ENCODE measurements at places on chromosomes 12 and 14. TPM values are rescaled to one million over a fixed set of nuclear protein-coding genes. Genes with fewer than 3 reads are reported as not detected.

DNA sequence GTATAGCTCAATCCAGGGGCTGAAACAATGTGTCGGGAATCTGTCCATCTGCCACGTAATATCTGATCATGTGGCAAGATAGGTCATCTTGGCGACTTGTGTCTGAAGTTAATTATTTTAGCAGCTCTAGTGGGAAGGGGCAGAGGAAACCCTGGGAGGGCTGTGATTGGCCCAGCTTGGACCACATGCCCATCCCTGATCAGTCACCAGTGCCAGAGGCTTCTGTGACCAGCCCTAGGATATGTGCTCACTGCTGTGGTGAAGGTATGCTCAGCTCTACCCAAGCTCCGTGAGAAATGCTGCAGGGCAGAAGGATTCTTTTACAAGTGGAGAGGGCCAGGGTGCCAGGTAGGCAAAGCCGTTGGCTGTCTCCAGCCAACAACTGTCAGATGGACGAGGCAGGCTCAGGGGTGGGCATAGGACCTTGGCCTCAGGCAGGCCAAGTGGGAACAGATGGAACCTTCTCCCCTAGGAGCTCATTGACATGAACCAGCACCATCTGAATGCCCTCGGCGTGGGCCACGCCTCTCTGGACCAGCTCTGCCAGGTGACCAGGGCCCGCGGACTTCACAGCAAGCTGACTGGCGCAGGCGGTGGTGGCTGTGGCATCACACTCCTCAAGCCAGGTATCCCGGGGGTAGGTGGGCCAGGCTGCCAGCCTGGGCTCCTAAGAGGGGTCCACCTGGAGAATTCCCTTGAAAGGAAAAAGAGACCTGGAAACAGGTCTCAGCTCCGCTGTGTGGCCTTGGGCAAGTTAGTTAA, 21.1 kb downstream of the MVK start:
- H3K36me3 ChIP-seq: no peaks in the 10 kb centered on the region
- no peak overlapping the region for H3K27ac ChIP-seq
- peaks cover 9% of the 10 kb centered on the region for H3K4me1 ChIP-seq
- no peak for DNase-seq
- H3K27me3 ChIP-seq: no peaks in the 10 kb centered on the region
- H3K4me3 ChIP-seq: no peak overlapping the region

- no peaks in the 10 kb centered on the region for H3K4me1 ChIP-seq
- H3K27ac ChIP-seq: no peak overlapping the region
- no peak overlapping the region for H3K4me3 ChIP-seq
- no peaks in the 10 kb centered on the region for H3K36me3 ChIP-seq
- no peak for DNase-seq
- no peaks in the 10 kb centered on the region for H3K27me3 ChIP-seq
Measured at GRCh38 chr12:72792889-72793288, 520.7 kb downstream of the TRHDE start.

DNA sequence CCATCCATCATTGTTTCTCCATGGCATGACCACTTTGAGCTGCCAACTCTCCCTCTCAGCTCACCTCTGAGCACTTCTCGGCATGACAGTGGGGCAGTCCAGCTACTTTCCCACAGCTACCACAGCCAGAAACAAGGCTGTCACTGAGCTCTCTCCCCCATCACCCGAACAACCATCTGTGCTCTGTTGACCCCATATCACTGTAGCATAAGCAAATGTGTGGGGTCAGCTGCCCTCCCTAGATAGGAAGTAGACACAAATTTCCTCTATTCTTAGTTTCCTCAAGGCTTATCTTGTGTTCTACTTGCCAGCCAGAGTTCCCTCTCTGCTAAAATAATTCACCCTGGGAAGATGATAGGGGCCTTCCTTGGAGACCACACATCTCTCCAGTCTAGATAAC, 82.6 kb upstream of the FUT8 start:
- peaks cover 10% of the 10 kb centered on the region for H3K4me1 ChIP-seq
- no peak for DNase-seq
- no peak overlapping the region for H3K4me3 ChIP-seq
- no peaks in the 10 kb centered on the region for H3K36me3 ChIP-seq

The FOXG1 gene
- 0.66 TPM for total RNA-seq

The KRT79 gene
- total RNA-seq: not detected

The CGRRF1 gene
- 28.2 TPM for total RNA-seq

The KLHL33 gene
- 0.71 TPM for total RNA-seq

The GLI1 gene
- total RNA-seq: 0.17 TPM
